Mesenteric fat pad (tissue), 1 donor: ENCODE measurements at places on chromosomes 16 and 17. TPM values are rescaled to one million over a fixed set of nuclear protein-coding genes. Genes with fewer than 3 reads are reported as not detected.

The STAT3 gene
- 353 TPM for total RNA-seq

GRCh38 chr16:85055493-85056210 lies 28.1 kb downstream of the KIAA0513 start:
- DNase-seq, result no peak

- no peak for DNase-seq
These were observed 4.0 kb downstream of the NUPR1 start for GRCh38 chr16:28534542-28535373.

The OSGIN1 gene
- total RNA-seq, result 30.9 TPM

GRCh38 chr17:48328457-48328856 lies 101.6 kb downstream of the SKAP1 start:
- no peak for DNase-seq

The LITAF gene
- total RNA-seq, result 191 TPM

The BIRC5 gene
- not detected for total RNA-seq

DNA sequence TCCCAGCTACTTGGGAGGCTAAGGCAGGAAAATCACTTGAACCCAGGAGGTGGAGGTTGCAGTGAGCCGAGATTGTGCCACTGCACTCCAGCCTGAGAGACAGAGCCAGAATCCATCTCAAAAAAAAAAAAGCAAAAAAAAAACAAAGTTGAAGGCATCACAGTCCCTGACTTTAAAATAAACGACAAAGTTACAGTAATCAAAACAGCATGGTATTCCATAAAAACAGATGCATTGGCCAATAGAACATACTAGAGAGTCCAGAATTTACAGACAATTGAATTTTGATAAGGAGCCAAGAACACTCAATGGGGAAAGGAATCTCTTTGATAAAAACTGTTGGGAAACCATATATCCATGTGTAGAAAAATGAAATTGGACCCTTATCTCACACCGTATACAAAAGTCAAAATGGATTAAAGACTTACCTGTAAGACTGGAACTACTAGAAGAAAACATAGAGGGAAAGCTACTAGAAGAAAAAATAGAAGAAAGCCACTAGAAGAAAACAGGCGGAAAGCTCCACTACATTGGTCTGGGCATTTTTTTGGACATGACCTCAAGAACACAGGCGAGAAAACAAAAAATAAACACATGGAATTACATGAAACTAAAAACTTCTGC lies 2.8 kb upstream of the EFCAB13 start:
- DNase-seq, result no peak

The TEKT1 gene
- not detected for total RNA-seq

DNA sequence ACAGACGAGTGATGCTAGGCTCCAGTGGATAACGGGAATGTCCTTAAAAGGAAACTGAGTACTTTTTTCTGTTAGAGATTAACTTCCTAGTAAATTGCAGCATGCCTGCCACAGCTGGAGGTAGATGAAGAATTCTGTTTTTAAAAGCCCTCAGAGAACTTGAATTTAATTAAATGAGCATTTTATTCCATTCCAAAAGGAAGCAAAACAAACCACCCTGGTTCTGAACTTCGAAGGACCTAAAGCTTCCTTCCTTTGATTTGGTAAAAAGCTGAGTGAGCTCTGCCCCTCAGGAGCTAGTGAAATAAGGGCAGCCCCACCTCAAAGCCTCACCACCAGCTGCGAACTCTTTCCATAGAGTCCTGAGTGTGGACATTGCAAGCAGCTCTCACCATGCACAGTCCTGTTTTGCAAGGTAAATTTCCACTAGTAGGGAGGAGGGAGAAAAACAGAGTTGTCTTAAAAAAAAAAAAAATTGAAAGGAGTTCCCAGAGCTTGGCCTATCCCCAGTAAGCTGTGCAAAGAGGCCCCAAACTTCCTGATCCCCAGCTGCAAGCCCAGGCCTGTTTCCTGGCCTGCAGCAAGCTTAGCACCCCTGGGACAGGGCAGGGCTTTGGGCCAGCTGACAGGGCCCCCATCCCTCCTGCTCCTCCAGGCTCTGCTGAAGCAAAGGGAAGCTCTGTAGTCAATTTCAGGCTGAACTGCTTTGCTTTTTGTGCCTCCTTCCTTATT lies 11.2 kb downstream of the CHD9NB start:
- DNase-seq, result no peak
